SW 1271 (cell line): ENCODE measurements at places on chromosomes 7 and 10.
A peak's percentile ranks its signal among the peaks of the same experiment; 100 is the strongest.

- DNase-seq: peak; percentile 2
Observed at GRCh38 chr7:93861325-93861949, 29.1 kb downstream of the TFPI2 start.

- DNase-seq: no peak
Observed at GRCh38 chr10:126663328-126663727, 7.2 kb downstream of the C10orf90 start.

GRCh38 chr7:42002654-42003053 is 234.4 kb downstream of the GLI3 start:
- DNase-seq: no peak

- DNase-seq: no peak
Observed at GRCh38 chr7:129835569-129835968, 117.2 kb downstream of the UBE2H start.

DNA sequence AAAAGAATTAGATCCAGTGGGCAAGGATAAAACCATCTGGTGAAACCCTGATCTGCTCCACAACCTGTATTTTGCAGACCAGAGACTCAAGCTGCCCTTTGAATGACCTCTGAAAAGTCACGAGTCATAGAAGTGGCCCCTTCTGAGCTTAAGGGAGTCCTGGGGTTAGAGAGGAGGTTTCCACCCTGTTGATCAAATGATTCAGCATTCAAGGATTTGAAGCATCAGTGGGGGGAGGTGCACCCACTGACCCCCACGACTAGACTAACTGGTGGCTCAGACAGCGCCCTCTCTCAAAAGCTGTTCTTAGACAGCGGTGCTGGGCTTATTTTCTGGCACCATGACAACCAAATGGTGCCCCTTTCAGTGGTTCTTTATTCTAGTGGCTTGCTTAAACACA is 44.3 kb downstream of the PLCE1 start:
- no peak for DNase-seq

DNA sequence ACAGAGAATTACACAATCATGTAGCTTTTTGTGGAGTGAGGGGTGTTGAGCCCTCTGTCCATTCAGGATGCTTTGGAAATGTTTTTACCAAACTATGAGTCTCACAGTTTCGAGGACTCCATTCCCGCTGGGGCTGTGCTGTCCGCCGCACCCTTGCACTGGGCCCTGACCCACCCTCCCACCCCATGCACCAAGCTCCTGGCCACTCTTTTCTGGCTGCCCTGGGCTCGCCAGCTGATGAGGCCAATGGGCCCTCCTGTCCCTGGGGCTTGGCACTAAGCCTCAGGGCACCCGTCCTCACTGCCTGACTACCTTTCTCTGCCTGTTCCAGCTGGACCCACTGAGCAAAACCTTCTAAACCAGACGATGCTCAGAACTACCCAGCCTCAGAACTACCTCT is 332.1 kb downstream of the PTPRN2 start:
- no peak for DNase-seq

DNA sequence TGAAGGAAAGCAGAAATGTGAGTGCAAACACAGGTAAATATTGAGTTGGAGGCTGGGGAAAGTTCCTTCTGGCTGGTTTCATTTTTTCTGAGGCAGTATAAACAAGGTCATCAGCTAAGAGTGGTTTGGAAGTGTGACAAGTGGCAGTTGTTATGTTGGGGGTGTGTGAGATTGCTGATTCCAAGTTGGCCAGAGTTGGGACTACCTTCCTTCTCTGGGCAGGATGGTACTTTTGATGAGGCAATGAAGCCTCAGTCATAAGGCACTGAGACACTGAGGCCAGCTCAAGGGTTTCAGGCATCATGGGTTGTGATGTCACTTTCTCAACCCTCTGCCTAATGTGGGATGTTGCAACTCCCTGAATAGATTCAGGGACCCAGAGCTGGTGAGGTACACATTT is 8.2 kb upstream of the PTTG1IP2 start:
- DNase-seq: no peak

GRCh38 chr7:158772916-158773315 is 56.4 kb downstream of the ESYT2 start:
- no peak for DNase-seq

GRCh38 chr10:71604324-71605018 is 115.1 kb downstream of the C10orf105 start:
- DNase-seq: no peak

DNA sequence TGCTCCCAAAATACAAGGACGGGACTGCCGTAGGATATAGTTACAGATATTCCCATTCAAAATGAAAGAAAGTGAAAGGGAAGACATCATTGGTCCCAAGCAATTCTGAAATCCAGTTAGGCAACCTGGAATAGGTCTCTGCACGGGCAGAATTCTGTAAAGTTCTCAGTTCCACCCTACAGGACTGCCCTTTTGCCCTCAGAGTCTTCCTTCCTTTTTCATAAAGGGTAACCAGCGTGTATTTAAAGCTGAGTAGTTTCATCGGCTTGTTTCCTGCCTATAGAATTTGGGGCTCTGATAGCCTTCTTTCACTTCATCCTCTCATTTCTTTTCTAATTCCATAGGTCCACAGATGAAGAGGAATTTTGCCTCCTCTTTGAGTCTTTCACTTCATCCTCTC is 20.0 kb downstream of the COPG2 start:
- no peak for DNase-seq

- no peak for DNase-seq
Observed at GRCh38 chr7:46652317-46652716, 731.2 kb upstream of the IGFBP3 start.
